Activated T-helper 1 cell treated with Interleukin-2 at 50 U/mL for 16 hours (primary cell): ENCODE measurements at places on chromosomes 7 and 10.

GRCh38 chr10:126421756-126422256, 33.5 kb upstream of the ADAM12 start:
- no peak for DNase-seq

DNA sequence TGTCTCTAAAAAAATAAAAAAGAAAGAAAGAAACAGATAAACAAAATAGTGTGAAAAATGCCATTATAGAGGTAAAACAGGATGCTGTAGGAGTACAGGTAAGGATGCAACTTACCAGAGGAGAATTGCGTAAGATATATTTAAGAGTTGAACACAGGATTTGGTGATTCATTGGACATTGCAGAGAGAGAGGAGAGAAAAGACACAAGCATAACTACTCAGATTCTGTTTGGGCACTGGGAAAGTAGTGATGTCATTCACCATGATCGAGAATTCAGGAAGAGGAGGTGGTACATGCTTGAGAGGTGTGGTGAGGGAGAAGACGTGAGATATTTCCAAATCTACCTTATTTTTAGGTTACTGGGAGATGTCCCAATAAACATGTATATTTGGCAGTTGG, 97.6 kb downstream of the AASS start:
- DNase-seq, result no peak

DNA sequence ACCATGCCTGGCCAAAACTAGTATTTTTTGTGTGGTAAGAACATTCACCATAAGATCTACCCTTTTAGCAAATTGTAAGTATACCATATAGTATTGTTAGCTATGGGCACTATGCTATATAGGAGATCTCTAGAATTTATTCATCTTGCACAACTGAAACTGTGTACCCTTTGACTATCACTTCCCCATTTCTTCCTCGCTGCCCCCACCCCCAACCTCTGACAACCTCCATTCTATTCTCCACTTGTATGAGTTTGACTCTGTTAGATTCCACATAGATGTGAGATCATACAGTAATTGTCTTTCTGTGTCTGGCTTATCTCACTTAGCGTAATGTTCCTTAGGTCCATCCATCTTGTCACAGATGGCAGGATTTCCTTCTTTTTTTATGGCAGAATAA, 3.6 kb downstream of the CASP7 start:
- no peak for DNase-seq

- no peak for DNase-seq
These were observed 89.6 kb downstream of the CABCOCO1 start for GRCh38 chr10:61752111-61753011.

DNA sequence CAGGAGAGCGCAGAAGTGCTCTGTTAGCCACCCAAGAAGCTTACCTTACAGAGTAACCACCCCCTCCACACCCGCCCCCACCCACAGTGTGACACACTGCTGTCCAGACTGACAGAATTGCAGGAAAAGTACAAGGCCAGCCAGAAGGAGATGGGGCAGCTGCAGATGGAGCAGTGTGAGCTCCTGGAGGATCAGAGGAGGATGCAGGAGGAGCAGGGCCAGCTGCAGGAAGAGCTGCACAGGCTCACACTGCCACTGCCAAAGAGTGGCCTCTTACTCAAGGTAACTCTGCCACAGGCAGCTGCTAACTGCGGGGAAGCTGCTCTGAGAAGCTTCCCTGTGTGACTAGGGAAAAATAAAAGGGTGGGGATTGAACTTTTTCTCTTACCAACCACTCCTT, 17.6 kb downstream of the CCDC136 start:
- DNase-seq, result no peak

DNA sequence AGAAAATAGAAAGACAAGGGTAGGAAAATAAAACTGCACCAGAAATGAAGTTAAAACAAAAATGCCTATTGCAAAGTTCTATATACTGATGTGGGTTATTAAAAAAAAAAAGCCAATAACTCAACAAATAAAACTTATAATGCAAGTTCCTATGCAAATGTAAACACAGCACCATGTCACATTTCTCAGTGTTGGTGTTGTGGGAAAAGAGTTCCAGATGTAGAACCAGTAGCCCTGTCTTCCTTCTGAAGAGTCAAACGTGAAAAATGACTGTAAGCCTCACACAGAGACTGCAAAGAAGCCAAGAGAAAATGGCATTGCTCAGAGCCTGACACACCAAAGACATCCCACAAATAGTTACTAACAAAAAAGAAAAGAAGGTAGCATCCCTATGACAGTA, 10.1 kb downstream of the PON2 start:
- DNase-seq, result no peak

DNA sequence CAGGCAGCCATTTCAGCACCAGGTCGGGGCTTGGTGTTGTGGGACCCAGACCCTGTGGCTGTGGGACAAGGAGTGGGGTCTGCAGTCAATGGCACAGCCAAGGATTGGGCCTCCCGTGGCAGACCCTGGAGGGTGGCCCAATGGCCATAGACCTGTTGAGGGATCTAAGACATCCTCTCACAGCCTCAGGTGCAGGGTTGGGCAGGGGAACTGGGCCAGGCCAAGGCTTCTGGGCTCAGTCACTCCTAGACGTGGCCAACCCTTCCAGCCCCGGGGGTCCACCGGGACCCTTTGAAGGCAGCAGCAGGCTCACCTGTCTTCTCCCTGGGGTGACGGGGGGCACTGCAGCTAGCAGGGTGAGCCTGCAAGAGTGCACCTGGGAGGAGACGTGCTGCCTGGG, 45.7 kb upstream of the DPYSL4 start:
- no peak for DNase-seq

- no peak for DNase-seq
These were observed 64.4 kb downstream of the RAPGEF5 start for GRCh38 chr7:22292531-22292930.

GRCh38 chr10:67818323-67818722, 19.7 kb downstream of the DNAJC12 start:
- no peak for DNase-seq

DNA sequence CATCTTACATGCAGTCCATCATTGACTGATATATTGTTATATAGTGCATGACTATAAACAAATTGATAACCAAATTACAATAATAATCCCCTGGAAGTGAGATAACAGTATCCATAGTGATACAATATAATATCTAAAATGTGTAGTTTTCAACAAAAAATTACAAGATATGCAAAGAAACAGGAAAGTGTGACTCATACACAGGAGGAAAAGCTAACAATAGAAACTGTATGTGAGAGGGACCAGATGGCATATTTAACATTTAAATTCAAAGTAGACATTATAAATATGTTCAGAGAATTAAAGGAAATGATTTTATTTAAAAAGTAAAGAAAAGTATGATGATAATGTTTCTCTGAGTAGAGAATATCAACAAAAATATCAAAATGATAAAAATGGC, 8.0 kb downstream of the OR9A2 start:
- no peak for DNase-seq

- no peak for DNase-seq
These were observed 141.1 kb upstream of the CDK13 start for GRCh38 chr7:39808796-39809481.

DNA sequence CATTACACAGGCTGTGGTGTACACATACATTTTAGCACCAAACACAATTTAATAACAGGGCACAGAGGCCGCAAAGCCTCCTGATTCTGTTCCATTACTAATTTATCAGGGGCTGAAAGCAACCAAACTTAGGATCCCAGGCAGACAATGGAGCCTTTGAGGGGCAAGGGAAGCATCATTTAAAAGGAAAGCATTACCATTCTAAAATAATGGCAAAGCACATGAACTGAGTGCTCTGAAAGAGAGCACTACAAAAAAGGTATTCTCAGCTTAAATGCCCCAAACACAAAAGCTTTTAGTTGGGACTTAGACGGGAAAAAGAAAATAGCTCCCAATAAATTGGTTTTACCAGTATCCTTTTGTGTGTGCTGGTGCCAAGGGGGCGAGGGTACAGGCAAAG, 282.0 kb upstream of the ETV1 start:
- no peak for DNase-seq

- DNase-seq, result no peak
These were observed 52.0 kb downstream of the KLRG2 start for GRCh38 chr7:139431459-139431858.

GRCh38 chr10:113015201-113015600, 65.2 kb downstream of the TCF7L2 start:
- no peak for DNase-seq

DNA sequence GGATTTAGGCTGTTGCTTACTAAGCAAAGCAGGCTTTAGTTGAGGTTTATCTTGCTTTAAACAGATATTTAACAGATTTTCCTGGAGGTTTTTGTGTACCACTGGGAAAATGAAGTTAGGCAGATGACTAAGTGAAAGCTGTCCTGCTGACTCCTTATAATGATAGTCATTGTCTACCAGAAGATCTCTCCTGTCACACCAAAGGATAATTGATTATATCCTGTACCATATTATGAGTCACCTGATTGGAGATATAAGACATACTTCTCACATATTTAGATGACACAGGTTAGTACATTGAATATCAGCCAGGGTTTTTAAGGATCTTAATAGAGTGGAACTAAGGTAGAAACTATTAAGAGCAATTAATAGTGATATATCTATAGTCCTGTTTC, 68.4 kb downstream of the PTEN start:
- DNase-seq, result no peak

DNA sequence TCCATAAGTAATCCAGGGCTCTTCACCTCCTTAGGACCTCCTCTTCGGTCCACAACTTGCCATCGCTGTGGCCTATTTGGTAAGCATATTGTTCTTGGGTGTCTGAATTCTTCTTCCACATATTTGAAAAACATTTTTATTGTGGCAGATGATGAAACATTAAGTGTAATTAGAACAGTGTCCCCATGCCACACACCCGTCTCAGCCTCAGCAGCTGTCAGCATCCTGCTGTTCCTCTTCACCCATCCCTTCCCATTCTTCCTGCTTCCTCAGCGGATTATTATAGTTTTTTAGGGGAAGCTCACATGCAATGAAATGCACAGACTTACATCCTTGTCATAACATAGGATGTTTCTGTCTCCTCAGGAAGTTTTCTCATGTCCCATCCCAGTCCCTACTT, 20.1 kb downstream of the TDRD1 start:
- no peak for DNase-seq

GRCh38 chr7:128108641-128109423, 77.6 kb upstream of the LRRC4 start:
- DNase-seq, result no peak

DNA sequence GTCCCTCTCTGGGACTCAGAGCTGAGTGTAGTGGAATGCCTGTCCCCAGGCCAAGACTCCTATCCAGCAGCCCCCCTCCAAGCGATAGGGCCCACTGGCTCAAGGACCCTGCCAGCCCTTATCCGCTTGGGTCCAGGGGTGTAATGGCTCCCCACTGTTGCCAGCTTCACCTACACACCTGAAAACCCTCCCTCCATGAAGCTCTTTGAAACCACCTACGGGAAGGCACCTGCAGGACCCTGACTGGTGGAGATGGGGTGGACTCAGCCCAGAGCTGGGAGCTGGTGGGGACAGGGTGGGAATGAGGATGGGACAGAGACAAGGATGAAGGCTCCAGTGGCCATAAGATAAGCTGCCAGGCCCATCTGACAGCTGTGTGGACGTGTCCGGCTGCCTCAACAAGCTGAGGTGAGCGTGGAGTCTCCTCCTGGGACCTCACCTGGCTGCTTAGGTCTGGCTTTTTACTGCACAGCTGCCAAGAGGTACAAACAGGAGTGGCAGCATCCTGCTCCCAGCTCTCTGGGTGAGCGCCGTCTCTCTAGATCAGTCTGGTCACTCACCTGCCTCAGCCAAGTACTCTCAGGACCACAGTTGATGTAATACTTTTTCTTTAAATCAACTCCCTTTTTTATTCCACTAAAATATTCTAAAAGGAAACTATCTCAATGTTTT, 41.9 kb downstream of the DRGX start:
- no peak for DNase-seq

GRCh38 chr10:113232928-113233511, 283.0 kb downstream of the TCF7L2 start:
- DNase-seq, result no peak

DNA sequence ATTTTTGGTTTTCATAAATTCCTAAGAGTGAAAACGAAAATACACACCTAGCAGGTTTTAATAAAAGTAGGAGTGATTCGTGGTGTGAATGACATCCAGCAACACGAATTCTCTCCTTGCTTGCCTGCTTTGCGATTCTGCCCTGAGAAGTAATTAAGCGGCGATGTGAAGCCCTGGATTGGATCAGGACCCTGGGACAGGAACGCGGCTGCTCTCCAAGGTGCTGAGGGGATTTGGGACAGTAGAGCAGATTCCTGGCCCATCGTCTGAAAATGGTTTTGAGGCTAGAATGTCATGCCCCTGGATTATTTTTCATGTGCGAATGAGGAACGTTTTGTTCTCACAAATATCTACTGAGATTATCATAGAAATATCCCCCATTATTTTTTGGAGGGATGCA, 7.8 kb downstream of the NPS start:
- DNase-seq, result no peak

GRCh38 chr10:5402798-5403197, 1.8 kb downstream of the TUBAL3 start:
- DNase-seq, result no peak

- no peak for DNase-seq
These were observed 22.0 kb upstream of the ABCB5 start for GRCh38 chr7:20593501-20593900.

DNA sequence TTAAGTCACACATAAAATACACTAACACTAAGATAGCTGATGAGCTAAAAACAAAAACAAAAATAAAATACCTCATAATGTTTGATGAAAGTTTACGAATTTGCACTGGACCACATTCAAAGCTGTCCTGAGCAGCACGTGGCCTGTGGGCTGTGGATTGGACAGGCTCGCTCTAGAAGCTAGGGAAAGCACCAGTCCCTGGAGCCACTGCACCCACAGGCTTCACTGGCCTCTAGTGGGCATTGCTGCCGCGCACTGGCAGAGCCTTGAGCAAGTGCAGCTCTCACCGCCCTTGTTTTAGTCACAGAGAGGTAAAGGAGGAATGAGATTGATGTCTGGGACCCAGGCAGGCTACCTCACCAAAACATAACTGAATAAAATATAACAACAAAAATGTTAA, 67.6 kb downstream of the PAX2 start:
- no peak for DNase-seq

- DNase-seq, result no peak
These were observed 257.2 kb downstream of the KIAA1217 start for GRCh38 chr10:24465891-24466818.

DNA sequence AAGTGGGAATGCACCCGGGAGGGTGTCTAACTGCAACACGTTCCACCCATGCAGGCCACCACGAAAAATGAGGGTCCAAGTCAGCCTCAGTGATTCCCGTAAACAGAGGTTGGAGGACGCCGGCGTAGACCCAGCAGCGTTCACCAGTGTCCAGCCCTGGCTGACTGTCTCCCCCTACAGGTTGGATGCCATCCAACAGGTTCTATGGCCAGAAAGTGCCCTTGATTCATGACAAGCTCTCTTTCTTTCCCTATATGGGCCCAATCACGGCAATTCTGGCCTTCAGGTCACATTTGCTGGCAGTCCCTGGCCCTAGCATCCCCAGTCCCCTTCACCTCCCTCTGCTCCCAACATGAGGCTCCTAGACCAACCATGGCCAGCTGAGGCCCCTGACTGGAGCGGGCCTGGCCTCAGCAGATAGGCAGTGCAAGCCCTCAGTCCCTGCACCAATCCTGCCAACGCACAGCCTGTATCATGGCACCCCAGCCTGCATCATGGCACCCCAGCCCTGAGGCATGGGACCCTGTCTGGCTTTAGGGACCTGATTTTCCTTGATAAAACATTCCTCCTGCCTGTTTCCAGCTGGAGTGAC, 227.4 kb downstream of the GRID1 start:
- DNase-seq, result no peak

GRCh38 chr10:95474228-95475002, 86.8 kb downstream of the SORBS1 start:
- DNase-seq, result no peak

GRCh38 chr7:31465285-31465684, 48.6 kb upstream of the ITPRID1 start:
- DNase-seq, result no peak
